ENCODE measurements at places on chromosomes 16 and 17.

DNA sequence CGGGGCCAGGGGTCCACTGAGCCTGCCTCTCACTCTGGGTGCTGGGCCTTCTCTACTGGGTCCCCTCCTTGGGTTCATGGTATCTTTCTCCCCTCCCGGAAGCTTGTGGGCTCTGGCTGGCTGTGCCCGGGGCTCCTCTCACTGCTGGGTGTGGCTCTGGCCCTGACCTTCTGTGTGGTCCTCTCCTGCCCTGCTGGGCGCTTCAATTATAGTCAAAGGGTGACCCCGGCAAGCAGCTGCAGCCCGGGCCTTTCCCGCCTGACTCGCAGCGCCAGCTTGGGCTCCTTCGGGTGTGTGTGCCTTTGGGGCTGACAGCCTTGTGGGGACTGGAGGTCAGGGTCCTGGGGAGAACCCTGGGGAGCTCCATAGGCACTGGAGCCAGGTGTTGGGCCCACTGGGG, 54.2 kb upstream of the PVALEF start:
- no peak for DNase-seq

DNA sequence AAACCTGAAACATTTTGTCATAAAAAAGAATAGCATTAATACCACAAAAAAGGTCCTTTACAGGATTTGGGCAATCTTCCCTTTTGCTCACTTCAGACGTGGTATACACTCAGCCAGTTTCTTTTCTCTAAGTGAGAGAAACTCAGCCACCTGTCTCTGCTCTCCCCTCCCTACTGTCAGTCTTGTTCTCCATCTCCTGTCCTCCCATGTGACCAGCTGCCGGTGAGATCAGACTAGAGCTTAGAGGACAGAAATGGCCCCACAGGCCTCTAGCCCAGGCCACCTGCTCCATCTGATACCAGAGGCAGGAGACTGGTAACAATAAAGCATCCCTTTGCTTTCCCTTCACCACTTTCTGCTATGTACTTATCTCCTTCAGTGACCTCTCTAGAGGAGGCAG, 34.9 kb downstream of the CMC2 start:
- no peak for DNase-seq

DNA sequence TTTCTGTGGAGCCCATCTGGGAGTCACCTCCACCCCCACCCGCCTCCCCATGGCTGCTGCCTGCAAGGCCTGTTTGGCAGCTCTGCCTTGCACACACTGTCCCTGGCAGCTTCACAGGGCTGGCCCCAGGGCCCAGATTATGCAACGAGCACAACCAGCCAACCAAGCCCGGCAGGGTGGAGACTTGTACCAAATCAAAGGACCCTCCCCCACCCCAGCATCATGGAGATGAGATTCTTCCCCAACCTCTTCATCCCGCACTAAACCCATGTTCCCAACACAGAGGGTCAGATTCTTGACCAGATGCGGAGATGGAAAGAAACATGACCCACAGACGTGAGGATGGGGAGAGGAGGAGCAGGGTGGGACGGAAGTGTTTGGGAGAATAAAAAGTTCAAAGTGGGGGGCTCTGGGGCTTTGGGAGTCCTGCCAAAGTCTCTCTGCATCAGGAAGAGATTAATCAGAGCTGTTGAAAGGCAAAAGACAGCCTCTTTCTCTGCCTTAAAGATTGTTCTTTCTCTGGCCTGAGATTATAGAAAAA, 3.8 kb downstream of the SMARCD2 start:
- DNase-seq: no peak

- no peak for DNase-seq
Measured at GRCh38 chr17:31431852-31432658, 40.6 kb downstream of the RAB11FIP4 start.

GRCh38 chr16:14240219-14240843, 169.2 kb downstream of the MRTFB start:
- DNase-seq: no peak

DNA sequence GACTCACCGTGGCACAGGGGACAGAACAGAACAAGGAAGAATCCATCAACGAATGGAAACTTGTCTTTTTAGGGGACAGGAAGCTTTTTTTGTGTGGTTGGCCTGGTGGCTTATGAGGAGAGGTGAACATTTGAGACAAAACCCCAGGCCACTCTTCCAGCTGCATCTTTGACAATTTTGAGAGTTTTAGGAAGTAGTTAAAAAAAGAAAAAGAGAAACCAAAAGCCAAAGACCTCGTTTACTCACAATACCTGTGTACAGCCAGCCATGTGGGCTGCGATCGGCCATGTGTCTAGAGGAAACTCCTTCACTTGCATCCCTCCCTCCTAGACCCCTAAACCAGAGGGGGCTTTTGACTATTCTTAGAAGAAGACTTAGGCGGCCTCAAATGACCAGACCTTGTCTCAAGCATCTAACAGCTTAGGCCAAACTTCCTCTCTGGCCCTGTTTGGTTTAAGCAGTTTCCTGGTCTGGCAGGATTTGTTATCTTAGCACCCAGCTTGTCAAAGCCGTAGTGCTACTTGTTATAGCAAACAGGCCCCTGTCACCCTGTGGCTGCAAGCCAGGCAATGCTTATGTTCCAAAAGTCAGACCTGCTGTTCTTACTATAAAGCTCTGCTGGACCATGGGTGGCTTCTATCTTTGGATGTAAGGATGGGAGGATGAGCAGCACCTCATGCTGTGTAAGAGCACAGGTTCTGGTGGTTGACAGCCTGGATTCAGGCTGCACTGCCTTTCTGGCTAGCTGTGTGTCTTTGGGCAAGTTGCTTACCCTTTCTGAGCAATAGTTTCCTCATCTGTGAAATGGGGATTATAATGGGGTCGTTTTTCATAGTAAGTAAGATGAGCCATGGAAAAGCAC, 17.7 kb downstream of the KSR1 start:
- peak; percentile 83 for DNase-seq

GRCh38 chr16:6828690-6829089, 504.0 kb upstream of the RBFOX1 start:
- no peak for DNase-seq

- DNase-seq: no peak
Measured at GRCh38 chr16:825341-826061, 25.0 kb upstream of the GNG13 start.

GRCh38 chr17:37664214-37664613, 21.0 kb upstream of the DDX52 start:
- no peak for DNase-seq

DNA sequence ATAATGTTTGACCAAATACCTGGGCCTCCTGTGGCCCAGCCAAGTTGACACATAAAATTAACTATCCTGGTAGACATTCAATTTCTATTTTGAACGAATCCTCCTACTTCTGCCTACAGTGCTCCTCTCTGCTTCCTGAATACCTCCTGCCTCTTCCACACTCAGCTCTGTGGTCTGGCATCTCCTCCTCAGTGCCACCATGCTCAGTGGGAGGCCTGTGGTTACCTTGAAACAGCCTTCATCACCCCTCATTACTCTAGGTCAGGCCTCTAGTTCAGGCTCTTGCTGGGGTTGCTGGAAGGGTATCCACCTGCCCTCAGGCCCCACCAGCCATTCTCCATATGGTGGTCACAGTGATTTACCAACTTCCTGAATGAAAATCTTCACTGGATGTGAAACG, 5.1 kb downstream of the LYRM9 start:
- no peak for DNase-seq

DNA sequence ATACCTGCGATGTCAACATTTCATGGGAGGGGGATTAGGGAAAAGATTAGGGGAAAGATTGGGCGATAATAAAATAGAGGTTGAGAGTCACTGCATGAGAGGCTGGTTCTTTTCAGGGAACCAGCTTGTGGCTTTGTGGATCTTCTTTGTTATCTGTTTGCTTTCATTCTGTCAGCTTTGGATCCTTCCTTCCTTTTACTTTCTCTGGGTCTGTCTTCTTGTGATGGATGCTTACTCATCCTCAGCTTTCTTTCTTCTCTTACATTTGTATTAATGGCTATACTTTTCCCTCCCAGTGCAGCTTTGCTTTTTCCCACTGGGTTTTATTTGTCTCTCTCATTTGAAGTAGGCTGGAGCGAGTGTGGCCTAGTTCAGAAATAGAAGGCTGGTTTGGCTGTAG, 47.1 kb downstream of the RPTOR start:
- DNase-seq: no peak

GRCh38 chr16:1651974-1652312, 26.1 kb upstream of the JPT2 start:
- DNase-seq: no peak

DNA sequence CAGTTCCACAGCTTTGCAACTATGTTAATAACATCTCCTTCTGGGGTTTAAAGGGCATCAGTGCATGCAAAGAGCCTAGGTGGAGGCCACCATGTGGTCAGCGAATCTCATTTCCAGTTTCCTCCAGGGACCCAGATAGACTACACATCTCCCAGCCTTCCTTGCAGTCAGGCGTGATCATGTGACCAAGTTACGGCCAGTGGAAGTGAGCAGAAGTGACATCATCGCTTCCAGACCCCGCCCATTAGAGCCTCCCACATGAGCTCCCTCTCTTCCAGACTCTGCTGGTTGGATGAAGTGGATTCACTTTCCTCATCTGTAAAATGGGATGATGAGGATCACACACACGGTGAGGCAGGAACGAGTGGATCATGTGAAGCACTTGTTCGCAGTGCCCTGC, 27.4 kb upstream of the KDM8 start:
- no peak for DNase-seq

DNA sequence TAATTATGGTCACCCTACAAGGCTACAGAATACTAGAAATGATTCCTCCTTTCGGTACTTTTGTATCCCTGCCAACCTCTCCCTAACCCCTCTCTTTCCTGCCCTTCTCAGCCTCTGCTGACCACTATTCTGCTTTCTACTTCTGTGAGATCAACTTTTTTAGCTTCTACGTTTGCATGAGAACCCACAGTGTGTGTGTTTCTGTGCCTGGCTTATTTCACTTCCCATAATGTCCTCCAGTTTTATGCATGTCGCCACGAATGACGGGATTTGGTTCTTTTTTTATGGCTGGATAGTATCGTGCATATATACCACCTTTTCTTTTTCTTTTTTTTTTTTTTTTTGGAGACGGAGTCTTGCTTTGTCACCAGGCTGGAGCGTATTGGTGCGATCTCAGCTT, 92.1 kb downstream of the RAP1GAP2 start:
- DNase-seq: no peak

- peak; percentile 79 for DNase-seq
Measured at GRCh38 chr17:40362696-40363110, 1.8 kb downstream of the GJD3 start.

DNA sequence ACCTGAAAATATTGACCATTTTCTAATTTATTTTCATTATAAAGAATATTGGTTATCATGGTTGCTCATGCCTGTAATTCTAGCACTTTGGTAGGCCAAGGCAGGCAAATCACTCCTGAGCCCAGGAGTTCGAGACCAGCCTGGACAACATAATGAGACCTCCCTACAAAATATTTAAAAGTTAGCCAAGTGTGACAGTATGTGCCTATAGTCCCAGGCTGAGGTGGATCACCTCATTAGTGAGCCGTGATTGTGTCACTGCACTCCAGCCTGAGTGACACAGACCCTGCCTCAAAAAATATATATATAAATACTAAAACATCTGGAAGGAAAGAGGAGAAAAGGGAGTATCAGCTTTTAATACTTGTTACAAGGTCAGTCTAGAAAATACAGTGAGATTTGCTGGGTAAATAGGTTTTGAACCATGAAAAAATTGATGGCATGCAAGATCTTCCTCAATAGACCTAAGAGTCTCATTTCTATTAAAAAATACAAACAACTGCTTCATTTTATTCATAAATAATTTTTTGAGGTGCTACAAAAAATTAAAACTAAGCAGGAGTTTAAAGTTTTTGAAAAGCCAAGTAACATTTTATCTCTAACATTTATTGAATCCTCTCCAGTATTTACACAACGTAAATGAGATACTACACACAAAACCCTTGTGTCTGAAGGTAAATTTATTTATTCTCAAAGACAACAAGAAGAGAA, 47.7 kb downstream of the TUBD1 start:
- DNase-seq: no peak

DNA sequence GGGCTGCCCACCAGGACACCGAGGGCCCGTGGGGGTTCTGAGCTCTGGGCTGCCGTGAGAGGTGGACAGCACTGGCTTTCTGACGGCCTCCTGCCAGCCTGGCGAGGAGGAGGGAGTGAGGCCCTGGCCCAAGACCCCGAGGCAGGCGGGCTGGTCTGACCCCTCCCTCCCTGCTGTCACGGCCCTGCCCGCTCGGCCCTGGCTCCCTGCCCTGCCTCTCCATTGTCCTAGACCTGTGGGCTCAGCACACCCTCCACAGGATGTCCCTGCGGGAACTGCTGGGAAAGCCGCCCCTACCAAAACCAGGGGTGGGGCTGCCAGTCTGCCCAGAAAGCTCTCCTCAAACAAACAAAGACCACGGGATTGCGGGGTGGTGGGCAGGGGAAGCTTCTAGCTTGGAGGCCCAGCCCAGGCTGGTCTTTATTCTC, 20.7 kb downstream of the SPNS2 start:
- DNase-seq: no peak

DNA sequence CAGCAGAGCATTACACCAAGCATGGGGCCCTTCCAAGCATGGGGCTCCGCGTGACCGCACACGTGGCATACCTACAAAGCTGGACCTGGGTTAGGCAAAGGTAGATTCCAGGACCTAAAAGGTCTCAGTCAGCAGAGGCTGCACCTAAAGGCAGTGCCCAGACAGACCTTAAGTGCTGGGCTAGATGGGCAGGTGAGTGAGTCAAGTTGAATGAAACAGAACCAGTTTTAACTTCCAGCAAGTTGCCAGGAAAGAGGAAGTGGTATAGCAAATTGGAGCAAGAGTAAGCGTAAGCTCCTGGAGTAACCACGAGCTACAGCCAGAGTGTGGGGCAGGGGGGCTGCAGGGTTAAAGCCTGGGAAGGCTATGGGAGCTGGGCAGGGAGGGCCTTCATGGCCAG, 49.5 kb downstream of the SRCIN1 start:
- no peak for DNase-seq

DNA sequence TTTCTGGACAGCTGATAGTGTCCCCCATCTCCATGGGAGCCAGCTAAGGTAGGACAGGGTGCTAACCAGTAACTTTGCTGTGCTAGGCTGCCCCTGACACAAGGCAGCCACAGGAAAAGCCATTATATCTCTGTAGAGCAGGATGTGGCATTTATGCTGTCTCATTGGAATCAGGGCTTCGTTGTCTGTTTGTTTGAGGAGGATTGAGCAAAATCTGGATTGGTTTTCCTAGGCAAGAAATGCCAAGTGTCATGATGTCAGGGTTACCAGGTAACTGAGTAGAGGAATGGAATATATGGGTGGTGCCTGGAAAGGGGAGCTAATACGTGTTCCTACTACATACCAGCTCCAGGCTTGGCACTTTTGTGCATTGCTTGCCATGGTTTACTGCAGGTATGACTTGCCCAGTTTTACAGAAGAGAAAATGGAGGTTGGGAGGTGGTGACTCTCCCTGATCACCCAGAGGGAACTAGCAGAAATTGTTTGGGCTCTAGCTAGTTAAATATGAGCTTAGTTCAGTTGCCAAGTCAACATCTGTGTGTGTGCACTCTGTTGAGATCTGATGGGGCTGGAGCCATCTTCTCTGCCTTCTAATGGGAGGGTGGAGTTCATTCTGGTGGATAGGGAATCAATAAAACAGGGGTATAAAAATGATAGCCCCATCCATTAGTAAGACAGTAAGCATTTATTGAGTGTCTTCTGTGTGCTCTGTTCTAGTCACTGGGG, 33.9 kb downstream of the GNAO1 start:
- DNase-seq: no peak
